ENCODE measurements at places on chromosomes 1 and 21. TPM values are rescaled to one million over a fixed set of nuclear protein-coding genes. Genes with fewer than 3 reads are reported as not detected.

- DNase-seq: no peak
Observed at GRCh38 chr1:170697316-170697715, 33.4 kb downstream of the PRRX1 start.

GRCh38 chr1:239995281-239995680 lies 96.4 kb upstream of the FMN2 start:
- DNase-seq: no peak

- no peak for DNase-seq
Observed at GRCh38 chr21:14955936-14956520, 108.8 kb downstream of the NRIP1 start.

- no peak for DNase-seq
Observed at GRCh38 chr1:241999026-241999425, at the start of gene MAP1LC3C. Gene MAP1LC3C, minus strand, starts transcription at chr1:241999098. Its CDS starts 90 bp downstream, at chr1:241999008.

The ARHGEF16 gene
- polyA plus RNA-seq: 0.53 TPM

Data from left renal pelvis (tissue), 4 donors.